ENCODE measurements at places on chromosomes 2 and 18.

- no peak for DNase-seq
Measured at GRCh38 chr2:196229013-196229412, 57.6 kb upstream of the STK17B start.

GRCh38 chr18:8049147-8049546 is 482.0 kb downstream of the PTPRM start:
- DNase-seq, result no peak

DNA sequence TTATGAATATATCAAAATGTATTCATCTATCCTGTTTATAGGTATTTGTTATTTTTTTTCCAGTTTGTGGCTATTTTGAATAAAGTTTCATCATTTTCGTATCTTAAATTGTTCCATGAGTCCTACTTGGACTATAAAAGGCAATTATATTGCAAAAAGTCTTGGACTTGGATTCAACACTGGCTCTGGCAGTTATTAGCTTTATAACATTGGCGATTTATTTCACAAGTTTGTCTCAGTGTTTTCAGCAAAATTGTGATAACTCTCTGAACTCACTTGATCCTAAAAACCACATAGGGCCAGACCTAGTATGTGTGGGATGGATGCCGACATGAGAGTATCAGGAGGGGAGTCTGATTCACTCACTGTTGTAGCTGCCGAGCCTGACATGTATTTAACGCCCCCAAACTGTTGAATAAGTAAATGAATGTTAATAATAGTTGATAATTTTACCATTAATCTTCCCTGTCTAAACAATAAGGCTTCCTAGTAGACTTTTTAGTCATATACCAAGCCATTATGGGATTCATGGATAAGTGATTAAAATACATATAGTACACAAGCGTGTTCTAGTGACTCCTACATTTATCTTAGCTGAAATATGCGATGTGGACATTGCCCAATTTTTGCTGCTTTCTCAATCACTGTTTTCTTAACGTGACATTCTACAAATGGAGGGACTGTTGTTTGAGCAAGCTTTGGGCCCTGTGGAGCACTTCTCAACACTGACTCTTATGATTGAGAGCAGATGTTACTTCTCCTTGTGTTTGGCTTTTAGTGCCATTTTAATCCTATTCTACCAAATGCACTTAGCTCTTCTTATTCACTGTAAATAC is 907.6 kb downstream of the EPHA4 start:
- no peak for DNase-seq

DNA sequence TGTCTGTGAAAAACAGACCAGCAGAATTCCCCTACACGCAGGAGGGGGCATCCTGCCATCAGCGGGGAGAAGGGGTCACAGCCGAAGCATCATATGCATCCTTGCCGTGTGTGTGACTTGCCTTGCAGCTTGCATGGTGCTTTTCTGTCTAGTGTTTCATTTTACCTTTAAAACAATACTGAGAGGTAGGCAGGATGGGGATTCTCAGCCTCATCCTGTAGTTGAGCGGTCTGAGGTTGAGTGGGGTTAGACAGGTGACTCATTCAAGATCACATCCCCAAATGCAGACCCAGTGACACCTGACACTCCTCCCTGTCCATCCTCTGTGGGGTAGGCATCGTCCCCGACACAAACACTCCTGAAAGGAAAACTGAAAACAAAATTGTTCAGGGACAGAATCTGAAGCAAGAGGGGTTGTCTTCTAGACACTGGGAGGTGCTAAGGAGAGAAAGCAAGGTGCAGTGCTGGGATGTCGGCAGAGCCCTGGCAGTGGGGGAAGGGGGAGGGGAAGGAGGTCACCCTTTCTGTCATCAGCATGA is 7.9 kb downstream of the ARL4C start:
- DNase-seq, result peak; percentile 87

GRCh38 chr2:37671816-37672103 is 318 bp upstream of the CDC42EP3 start:
- no peak for DNase-seq

DNA sequence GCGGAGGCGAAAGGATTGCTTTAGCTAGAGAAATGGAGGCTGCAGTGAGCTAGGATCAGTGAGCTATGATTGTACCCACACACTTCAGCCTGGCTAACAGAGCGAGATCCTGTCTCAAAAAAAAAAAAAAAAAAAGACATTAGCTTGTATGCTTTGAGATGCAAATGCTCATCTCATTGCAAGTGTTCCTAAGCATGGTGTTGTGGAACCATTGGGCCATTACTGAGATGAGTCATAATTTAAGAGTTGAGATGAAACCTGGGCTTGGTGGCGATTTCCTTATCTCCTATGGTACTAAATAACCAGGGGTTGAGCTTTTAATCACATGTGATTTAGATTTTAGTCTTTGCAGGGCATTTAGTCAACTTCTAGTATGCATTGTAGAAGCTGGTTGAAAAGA is 2.2 kb downstream of the PLEKHA3 start:
- DNase-seq, result no peak

DNA sequence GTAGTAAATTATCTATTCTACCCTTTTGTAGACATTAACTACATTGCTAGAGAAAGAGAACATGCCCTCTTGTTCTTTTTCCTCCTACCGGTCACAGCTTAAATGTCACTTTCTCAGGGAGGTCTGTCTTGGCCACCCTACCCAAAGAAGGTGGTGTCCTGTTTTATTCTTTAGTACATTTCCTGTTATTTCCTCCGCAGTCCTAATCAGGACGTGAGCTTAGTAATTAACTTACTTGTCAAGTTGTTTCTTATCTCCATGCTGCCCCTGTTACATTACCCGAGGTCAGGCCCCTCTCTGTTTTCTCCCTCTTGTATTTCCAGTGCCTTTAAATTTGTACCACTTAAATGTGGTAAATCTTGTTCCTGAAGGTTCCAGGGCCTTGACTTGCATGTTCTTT is 73.7 kb upstream of the RMDN2 start:
- no peak for DNase-seq

DNA sequence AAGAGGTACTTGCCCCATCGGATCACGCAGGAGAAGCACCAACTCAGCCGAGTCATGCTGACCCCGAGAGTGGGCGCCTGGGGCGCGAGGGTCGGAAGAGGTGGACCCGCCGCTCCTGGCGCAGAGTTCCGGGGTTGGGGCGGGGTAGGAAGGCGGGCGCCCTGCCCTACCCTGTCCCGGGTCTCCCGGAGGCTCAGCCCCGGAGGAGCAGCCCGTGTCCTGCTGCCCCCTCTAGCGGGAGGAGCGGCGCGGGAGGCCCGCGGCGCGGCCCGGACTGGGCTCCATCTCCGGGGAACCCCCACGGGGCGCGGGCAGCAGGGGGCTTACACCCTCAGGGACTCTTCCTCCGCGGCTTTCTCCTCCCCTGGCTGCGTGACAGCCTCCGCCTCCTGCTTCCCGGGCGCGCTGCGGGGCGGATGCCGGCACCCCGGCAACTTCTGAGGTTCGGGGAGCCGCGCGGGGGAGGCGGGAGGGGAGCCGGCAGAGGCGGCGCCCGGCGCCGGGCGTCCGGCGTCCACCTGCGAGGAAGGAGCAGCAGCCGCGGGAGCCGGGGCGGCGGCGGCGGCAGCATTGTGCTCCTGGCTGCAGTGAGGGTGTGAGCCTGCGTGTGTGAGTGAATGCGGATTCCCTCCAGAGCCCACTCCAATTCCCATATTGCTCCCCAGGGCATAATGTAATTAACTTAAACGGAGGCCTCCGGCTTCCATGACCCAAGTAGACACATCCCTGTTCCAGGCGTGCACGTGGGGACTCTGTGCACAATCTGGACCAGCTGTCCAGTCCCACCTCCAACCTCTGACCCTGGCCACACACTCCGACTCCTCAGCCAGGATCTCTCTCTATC is 7.6 kb upstream of the TNS1 start:
- DNase-seq, result peak; percentile 33

GRCh38 chr18:10687161-10687925 is 161.5 kb downstream of the NAPG start:
- DNase-seq, result no peak

DNA sequence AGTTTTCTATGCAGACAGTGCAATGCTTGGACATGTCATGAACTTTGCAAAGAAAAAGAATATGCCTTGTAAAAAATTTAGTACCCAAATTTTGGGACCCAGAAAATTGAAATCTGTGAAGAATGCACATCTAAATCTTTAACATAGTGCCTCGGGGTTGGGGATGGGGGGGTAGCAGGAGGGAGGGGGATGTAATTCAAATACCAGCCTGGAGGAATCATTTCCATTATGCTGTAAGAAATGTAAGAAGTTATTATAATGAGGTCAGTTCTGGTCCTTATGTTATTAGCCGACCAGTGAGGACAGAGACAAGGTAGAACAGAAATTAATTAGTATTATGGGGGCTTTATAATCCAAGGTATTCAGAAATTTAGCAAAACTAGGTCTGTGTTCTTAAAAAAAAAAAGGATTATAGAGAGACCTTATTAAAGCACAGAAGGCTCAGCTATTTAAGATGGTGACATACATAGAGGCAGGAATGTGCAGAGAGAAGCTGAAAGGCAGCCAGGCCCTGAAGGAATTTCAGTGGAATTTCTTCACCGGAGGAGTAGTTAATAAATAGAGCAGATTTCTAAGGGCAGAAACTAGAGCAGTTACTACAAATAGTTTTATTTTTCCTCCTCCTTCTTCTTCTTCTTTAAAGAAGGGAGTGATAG is 89.0 kb upstream of the RBMS1 start:
- no peak for DNase-seq

- DNase-seq, result no peak
Measured at GRCh38 chr18:2706903-2707302, 51.4 kb downstream of the SMCHD1 start.

- no peak for DNase-seq
Measured at GRCh38 chr2:237594514-237594871, 4.0 kb upstream of the RAB17 start.

DNA sequence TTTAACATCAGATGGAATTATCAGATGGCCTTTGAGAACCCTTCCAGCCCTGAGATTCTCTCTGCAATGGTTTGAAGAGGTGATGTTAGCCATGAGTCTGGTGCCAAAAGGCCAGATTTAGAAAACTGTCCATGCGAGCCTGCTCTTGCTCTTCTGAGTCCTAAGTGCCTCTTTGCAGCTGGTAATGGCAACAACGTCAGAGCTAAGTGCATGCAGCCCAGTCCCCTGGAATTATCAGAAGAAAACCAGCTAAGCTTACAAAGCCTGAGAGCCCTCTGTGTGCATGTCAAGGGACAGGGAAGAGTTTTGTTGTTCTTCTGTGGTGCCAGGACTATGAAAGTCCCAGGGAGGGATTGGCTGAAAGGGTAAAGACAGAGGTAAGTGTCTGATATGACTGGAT is 89.8 kb downstream of the LOXHD1 start:
- no peak for DNase-seq

- DNase-seq, result no peak
Measured at GRCh38 chr2:238331916-238332315, 11.6 kb downstream of the TRAF3IP1 start.

- DNase-seq, result no peak
Measured at GRCh38 chr2:172745636-172746035, 10.0 kb downstream of the RAPGEF4 start.

DNA sequence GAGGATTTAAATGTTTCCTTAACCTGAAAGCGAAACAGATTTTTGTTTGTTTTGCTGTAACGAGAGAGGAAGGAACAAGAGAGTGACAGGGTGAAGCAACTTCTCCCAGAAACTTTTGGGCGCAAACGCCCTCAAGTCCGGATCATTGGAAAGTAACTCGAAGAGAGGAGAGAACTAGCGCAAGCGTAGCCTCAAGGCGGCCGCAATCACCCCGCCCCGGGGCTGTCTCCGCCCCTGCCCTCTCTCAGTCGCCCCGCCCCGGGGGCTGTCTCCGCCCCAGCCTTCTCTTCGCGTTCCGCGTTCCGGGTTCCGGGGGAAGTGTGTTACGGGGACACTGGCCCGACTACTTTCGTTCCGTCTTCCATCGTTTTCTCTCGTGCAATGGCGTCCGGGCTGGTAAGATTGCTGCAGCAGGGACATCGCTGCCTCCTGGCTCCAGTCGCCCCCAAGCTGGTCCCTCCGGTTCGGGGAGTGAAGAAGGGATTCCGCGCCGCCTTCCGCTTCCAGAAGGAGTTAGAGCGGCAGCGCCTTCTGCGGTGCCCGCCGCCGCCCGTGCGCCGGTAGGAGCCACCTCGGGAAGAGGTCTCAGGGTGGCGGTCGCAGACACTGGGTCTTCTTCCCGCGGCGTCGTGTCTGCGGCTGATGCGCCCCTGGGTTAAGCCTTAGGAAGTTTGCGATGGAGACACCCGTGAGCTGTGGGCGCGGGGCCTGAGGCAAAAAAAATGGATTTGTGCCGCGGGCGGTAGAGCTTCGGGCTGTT is at the start of gene MRPL44:
MRPL44 (plus strand) TSS at position 372 of the 760 bp plus-strand sequence; CDS start at position 382, 10 bp downstream.
- peak; percentile 97 for DNase-seq

DNA sequence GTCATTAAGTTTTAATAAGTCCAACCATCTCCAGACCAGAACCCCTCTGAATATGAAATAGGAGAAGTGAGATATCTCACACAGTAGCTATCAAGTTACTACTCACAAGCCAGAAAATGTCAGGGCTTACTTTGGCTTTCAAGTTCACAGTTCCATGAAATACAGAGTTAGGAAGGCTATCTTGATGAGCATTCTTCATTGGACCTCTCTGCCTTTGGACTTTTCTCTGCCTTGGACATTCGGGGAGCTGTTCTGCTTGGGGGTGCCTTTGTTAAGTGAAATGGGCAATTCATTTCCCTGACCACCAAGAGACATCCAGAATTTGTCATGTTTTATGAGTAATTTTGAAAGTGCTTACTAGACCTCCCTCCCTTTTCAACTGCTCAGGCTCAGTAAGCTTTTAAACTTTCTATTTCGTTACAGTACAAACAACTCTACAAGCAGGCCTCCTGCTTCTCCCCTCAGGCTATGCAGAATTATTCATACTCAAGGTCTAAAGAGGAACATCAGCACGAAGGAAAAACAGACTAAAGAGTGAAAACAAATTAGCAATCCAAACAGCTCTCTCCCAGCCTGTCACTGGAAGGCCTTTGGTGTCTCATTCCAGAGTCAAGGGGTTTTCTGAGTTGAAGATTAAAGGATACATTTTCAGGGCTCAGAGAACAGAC is 95.3 kb downstream of the MREG start:
- no peak for DNase-seq

- no peak for DNase-seq
Measured at GRCh38 chr2:102001767-102002142, 10.0 kb downstream of the IL1R2 start.

- DNase-seq, result no peak
Measured at GRCh38 chr2:118968042-118968441, 26.0 kb downstream of the MARCO start.

- no peak for DNase-seq
Measured at GRCh38 chr18:2686349-2686968, 30.9 kb downstream of the SMCHD1 start.

DNA sequence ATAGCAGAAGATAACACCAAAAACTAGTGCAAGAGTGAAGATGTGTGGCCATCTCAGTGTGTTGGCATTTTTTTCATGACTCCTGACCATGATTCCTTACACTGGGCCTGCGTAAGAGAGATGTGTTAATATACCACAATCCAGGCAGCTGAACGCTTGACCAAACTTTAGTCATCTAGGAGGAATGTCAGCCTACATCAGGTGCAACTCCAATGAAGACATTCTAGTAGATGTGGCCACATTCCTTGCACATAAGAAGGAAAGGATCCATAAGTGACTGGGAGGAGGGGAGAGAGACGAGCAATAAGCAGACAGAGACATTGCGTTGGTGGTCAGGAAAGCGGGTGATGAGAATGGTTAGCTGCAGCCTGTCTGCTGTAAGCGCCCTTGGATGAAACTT is 42.6 kb downstream of the CYRIA start:
- no peak for DNase-seq
